Neuronal stem cell (in vitro differentiated cells): ENCODE measurements at places on chromosomes 11 and 22.

GRCh38 chr11:124153821-124154220 lies 29.3 kb upstream of the OR10D3 start:
- DNase-seq: no peak

DNA sequence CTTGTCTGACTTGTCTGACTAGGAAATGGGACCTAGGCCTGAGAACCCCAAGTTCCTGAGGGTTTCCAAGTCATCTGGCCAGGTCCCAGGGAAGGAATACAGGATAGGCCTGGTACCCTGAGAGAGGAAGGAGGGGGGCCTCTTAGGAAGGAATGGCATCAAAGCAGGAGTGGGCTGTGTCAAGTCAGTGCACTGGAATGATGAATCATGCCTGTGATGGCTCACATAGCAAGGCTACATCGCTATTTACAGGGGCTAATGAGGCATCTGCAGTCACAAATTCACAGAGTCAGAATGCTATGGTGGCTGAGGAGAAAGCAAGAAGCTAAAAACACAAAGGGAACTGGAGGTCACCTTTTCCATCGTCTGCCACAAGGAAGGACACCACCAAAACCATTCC lies 247.3 kb downstream of the NXPE2 start:
- no peak for DNase-seq

- DNase-seq: peak; percentile 24
These were observed 1.6 kb upstream of the PHLDA2 start for GRCh38 chr11:2930704-2931419.

DNA sequence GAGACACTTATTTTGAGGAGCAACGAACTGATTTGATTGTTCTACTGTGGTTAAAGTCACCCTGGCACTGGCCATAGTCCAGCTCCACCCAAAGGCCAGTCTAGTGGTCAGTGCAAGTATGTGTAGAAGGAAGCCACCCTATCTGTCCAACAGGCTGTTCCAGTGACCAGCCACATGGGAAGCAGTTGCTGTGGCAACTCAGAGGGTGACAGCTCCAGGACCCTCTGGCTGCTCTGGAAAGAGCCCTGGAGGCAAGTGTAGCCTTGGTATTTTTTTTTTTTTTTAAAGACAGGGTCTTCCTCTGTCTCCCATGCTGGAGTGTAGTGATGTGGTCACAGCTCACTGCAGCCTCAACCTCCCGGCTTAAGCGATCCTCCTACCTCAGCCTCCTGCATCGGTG lies 27.8 kb downstream of the LMO1 start:
- no peak for DNase-seq

DNA sequence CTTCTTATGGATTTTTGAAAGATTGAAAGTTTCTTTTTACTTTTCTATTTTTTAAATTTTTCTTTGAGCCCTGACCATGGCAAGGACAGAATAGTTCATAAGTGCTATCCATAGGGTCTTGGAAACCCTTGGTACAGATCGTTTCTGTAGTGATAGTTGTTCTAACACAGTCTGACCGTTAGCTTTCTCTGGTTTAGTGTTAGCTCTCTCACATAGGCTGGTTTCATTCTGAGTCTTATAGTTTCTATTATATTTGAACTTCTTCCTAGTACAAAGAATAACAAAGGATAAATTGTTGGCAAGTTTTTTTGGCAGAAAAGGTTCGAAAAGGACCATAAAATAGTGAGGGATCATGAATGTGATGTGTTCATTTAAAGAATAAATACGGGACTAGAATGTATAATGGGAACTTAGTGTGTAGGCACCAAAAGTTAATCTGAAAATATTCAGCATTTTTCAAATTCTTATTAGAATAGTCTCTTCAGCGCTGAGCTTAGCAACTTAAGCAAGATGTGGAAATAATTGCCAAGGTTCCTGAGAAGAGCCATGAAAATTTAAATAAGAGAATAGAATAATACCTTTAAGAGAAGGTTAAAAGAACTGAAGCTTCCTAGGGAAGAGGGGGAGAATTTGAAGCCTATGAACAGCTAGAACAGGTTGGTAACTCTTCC lies 24.1 kb downstream of the FDX1 start:
- DNase-seq: no peak

GRCh38 chr11:117037279-117037974 lies 60.8 kb downstream of the SIK3 start:
- DNase-seq: no peak

DNA sequence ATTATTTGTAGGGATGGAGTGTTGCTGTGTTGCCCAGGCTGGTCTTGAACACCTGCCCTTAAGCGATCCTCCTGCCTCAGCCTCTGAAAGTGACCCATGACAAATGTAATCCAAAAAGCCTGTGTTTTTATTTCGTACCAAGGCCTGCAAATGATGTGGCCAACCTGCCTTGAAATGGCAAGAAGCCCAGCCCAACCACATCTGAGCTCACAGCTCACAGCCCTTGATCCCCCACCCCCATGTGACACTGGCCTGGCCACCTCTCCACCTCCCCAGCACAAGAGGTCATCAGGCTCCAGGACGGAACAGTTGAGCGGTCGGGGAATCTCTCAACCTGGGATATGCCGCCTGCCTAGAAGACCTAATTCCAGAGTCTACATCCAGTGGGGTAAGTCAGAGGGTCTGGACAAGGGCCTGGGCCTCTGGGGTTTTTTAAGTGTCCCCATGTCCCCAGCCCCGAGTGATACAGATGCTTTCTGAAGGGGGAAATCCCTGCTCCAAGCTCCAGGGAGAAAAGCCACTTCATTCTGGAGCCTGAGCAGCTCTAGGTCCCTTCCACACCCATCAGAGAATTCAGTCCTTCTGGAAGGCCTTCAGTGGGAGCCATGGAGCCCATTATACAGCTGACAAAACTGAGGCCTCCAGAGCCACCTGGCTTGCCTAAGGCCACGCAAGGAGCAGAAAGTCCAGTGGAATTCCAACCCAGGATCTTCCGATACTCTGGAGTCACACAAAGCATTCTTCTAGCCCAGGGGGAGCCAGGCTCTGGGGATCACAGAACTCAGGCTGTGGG lies 70.7 kb downstream of the MN1 start:
- no peak for DNase-seq

DNA sequence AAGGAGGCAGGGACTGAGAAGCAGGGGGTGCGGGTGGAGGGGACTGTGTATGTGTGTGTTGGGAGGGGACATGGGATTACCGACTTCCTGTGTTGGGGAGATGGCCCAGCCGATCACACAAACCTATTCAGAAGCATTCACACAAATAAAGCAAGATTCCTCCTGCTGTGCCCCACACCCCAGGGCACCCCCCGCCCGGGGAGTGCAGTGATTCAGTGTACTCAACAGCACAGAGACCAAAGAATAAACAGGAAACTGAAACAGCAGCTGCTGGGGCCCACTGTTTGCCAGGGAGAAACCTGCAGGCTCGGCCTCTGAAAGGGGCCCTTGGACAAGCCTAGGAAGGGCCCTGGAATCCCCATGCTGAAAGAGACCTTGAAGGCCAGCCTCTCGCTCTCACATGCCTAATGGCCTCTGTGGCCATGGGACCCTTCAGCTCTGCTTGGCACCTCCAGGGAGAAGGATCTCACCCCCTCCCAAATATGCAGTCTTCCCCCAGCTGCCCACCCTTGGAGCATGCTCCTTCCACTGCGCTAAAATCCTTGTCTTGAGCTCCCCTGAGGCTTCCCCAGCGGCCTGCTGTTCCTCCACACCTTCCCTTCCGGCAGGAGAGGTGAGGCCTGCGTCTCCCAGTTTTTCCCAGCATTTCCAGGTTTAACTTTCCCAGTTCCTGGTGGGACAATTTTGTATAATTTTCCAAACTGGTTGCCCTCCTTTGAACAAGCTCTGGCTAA lies 72.9 kb downstream of the CSNK2A3 start:
- no peak for DNase-seq

GRCh38 chr11:76102802-76103201 lies 103.5 kb downstream of the WNT11 start:
- DNase-seq: no peak

DNA sequence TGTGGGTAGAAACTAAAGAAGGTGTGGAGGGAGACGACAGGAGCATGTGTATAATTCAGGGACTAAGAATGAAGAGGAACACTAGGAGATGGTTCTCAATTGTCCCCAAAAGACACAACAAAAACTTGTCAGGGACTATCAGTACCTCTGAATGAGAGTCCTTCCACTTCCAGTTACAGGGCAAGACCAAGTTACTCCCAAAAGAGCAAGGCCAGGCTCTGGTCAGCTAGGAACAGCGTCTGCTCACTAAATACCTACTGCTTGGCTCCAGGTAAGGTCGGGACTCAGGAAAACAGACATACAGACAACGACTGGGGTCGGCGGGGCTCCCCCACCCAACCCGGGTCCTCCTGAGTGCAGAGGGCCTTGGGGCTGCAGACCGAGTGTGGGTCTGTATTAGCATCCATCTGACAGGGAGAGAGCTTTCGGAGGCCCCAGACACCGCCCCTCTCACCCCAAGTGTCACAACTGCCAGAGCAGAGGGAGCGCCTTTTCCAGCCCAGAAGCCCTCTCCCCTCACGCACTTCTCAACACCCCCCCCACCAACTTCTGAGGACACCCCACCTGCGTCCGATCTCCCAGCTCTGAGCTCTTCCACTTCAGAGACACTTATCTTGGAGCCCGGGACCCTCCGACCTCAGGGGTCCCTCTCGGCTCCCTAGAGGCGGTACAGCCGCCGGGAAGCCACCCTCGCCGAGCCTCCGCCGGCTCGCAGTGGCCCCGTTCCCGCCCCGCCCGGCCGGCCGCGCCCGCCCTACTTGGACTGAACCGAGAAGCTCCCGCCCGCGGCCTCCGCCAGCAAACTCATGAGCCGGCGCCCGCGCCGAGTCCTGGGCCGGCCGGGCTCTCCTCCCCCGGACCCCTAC lies 522 bp downstream of the RHOG start:
- DNase-seq: peak; percentile 63

GRCh38 chr11:1779034-1779805 lies 15.5 kb upstream of the CTSD start:
- DNase-seq: no peak

DNA sequence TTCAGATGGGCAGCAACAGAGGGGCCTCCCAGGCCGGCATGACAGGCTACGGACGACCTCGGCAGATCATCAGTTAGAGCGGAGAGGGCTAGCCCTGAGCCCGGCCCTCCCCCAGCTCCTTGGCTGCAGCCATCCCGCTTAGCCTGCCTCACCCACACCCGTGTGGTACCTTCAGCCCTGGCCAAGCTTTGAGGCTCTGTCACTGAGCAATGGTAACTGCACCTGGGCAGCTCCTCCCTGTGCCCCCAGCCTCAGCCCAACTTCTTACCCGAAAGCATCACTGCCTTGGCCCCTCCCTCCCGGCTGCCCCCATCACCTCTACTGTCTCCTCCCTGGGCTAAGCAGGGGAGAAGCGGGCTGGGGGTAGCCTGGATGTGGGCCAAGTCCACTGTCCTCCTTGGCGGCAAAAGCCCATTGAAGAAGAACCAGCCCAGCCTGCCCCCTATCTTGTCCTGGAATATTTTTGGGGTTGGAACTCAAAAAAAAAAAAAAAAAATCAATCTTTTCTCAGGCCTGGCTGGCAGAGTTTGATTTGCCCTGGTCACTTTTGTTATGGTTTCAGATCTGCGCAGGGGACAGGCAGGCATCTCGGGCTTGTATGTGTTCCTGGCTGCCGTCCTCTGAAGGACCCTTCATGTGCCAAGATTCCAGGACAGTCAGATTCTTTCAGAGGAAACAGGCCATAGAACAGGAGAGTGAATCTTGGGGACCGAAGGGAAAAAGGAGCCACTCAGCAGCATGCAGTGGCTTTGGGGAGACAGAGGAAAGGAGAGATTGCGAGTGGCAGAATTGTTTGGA lies 5.3 kb downstream of the TAGLN start:
- DNase-seq: no peak

- DNase-seq: no peak
These were observed 56.6 kb upstream of the LIN7C start for GRCh38 chr11:27563201-27563600.

DNA sequence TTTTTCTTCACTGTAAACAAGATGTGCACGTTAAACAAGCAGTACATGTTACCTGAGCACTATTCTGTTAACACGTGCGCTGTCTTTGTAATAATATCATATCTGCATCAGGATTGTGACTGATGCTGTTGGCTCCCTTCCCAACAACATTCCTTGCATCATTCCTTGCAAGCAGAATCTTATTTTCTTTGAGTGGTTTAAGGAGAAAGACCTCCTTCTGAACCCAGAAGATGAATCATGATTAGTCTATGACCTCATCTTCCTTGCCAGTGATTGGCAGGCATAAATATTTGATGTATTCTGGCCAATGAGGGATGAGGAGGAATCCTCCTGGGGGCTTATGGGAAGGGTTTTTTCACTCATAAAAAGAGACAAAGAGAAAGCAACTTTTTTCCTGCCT lies 46.2 kb downstream of the C11orf71 start:
- no peak for DNase-seq

DNA sequence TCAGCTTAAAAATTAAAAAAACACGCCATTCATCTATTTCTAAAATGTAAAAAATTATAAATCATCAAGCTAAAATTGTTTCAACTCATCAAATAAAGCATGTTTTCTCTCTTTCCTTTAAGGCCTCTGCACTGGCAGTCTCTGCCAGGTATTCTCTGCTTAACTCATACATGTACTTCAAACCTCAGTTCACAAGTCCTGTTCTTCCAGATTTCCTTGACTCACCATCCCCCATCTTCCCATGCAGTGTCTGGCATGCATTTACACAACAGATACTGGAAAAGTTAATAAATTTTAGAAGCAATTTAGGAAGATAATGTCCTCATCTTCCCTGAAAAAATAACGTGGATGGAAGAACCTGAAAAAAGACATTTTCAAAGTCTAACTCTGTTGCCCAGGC lies 32.5 kb downstream of the CSTF3 start:
- DNase-seq: no peak

DNA sequence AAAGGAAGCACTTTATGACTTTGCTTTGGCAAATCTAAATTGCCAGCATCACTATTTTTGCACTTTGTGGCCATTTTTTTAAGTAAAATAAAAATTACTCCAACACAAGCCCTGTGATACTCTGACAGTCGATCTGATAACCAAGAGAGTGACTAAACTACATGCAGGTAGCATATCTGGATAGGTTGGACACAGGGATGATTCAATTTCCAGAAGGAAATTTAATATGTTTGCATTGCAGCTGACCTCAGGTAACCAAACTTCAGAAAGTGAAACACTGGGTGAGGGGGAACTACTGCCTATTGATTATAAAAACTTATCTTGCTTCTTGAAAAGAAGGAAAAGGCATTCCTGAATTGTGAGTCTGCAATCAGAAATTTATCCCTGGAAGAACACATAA lies 13.9 kb downstream of the OR5B3 start:
- no peak for DNase-seq

DNA sequence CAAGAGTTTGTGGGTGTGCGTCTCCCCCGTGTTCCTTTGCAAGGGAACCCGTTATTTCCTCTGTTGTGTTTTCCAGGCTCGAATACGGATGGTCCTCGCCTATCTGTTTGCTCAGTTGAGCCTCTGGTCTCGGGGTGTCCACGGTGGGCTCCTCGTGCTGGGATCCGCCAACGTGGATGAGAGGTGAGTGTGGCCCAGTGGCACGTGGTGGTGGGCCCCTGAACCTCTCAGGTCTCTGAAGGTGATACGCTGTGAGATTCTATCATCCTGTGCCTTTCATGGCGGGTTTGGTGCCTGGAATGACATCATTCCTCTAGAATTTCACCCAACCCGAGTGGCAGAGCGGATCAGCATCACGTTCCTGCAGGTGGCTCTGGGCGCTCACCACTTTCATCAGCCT lies 32.5 kb downstream of the NADSYN1 start:
- no peak for DNase-seq
